Activated naive CD4-positive, alpha-beta T cell (primary cell): ENCODE measurements at places on chromosomes 12 and 14.

DNA sequence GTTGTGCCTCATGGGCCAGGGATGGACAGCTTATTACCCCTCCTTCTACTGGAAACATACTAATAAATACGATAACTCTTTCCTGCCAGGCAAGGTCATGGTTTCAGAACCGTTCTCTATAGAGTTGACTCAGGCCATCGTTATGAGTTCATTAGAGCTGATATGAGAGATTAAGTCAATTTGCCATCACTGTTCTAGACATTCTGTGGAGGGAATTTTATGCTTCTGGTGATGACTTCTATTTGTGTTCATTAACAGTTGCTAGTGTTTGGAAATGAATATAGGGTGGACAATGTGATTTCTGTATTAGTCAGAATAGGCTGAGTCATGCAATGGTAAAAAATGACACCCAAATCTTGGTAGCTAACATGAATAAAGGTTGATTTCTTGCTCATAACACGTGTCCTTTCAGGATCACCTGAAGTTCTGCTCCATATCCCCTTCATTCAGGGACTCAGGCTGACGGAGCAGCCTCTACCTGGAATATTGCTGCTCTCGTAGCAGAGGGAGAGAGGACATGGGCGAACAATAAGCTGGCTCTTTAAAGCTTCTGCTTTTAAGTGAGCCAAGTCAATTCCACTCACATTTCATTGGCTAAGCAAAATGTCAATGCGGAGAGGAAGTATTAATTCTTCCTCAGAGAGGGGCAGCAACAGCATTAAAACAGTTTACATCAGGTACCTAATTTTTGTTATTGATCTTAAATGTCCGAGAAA is 18.5 kb upstream of the TBPL2 start:
- no peak for DNase-seq

GRCh38 chr12:121582583-121583333 is 1.9 kb upstream of the KDM2B start:
- DNase-seq: no peak

GRCh38 chr12:98389593-98389992 is 125.8 kb upstream of the TMPO start:
- no peak for DNase-seq

- DNase-seq: no peak
These were observed 105.9 kb downstream of the FGD4 start for GRCh38 chr12:32505067-32505945.

DNA sequence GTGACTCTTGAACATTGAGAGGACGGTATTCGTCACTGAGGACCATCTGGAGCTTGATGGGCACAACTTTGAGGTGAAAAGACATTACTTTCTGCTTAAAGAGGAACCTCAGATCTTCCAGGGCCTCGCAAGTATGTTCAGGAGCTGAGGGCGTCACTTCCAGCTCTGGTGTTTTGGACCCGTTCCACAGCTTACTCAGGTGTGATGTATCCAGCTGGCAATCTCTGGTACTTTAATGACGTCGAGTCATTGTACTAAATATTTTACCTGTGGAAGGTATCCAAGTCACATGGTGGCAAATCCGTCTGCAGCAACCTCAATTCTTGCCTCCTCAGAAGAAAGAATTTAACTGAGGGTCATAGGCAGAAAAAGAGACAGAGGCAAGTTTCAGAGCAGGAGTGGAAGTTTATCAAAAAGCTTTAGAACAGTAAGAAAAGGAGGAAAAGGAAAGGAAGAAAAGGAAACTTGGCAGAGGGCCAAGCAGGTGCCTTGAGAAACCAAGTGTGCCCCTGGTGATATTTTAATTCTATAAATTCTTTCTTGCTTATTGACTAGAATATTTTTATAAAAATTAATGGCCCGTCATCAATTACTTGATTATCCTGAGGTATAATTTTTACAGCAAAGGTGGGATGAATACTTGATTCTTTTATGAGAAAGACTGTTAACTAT is 250.6 kb downstream of the AEBP2 start:
- no peak for DNase-seq

DNA sequence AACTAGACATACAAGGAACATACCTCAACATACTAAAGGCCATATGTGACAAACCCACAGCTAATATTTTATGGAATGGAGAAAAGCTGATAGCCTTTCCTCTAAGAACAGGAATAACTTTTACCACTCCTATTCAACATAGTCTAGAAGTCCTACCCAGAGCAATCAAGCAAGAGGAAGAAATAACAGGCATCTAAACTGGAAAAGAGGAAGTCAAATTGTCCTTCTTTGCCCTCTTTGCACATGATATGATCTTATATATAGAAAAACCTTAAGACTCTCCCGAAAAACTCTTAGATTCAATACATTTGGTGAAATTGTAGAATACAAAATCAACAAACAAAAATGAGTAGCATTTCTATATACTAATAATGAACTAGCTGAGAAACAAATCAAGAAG is 110.0 kb downstream of the ATP23 start:
- DNase-seq: no peak

GRCh38 chr12:109689426-109689825 is 24.2 kb upstream of the FAM222A start:
- DNase-seq: no peak

DNA sequence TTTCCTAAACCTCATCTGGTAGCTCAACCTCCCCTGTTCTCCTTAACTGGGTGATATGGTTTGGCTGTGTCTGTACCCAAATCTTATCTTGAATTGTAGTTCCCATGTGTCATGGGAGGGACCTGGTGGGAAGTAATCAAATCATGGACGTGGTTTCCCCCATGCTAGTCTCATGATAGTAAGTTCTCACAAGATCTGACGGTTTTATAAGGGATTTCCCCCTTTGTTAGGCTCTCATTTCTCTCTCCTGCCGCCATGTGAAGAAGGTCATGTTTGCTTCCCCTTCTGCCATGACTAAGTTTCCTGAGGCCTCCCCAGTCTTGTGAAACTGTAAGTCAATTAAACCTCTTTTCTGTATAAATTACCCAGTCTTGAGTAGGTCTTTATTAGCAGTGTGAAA is 19.5 kb downstream of the COX16 start:
- no peak for DNase-seq

- no peak for DNase-seq
These were observed 386.3 kb upstream of the TMTC1 start for GRCh38 chr12:30169839-30170591.

DNA sequence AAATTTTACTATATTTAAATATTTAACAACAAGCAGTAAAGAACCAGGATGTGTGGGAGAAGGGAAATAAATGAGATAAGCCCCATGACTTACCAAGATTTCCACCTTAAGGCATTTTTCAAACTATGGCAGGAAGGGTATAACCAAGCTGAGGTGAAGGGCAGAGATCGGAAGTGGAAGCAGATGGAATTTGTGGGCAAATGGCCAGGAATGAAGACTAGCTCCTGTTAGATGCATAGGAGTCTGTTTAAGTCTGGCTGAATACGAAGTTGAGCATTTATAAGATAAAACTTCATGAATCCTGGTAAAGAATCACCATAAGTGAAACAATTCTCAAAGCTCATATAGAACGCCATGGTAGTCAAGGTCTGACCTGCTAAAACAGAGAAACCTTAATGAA is 163.5 kb downstream of the DIO2 start:
- no peak for DNase-seq

- DNase-seq: no peak
These were observed 179.6 kb upstream of the NUDT4 start for GRCh38 chr12:93198086-93198485.

DNA sequence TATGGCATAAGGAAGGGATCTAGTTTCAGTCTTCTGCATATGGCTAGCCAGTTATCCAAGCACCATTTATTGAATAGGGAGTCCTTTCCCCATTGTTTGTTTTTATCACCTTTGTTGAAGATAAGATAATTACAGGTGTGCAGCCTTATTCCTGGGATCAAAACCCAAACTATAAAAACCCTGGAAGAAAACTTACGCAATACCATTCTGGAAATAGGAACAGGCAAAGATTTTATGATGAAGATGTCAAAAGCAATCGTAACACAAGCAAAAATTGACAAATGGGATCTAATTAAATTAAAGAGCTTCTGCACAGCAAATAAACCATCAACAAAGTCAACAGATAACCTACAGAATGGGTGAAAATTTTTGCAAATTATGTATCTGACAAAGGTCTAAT is 128.5 kb upstream of the DCN start:
- no peak for DNase-seq

GRCh38 chr14:99784508-99784907 is 8.7 kb upstream of the EML1 start:
- no peak for DNase-seq

DNA sequence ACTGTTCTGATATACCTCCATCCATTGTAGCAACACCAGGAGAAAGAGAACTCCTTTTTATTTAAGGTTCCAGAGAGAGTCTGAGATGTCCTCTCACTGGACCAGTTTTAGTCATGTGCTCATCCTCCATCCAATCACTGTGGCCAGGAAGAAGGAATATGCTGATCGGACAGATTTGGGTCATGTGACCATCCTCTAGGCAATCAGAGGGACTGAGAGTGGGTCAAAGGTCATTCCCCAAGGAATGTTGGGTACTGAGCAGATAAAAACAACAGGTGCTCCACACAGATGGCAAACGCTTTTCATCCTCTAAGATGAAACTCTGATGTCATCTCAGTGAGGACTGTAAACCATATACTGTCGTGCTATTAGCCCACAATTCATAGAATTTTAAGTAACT is 28.8 kb upstream of the RPH3A start:
- DNase-seq: no peak

- DNase-seq: no peak
These were observed 1209.8 kb downstream of the FLRT2 start for GRCh38 chr14:86739761-86740160.

GRCh38 chr12:123843912-123844748 is 82.0 kb downstream of the DNAH10 start:
- DNase-seq: no peak

GRCh38 chr14:99513183-99513694 is 32.0 kb downstream of the CCNK start:
- no peak for DNase-seq

- no peak for DNase-seq
These were observed 241.5 kb downstream of the GXYLT1 start for GRCh38 chr12:41903014-41903708.

GRCh38 chr12:25436206-25437030 is 116.7 kb downstream of the LMNTD1 start:
- DNase-seq: no peak

GRCh38 chr12:131836714-131837397 is 8.7 kb downstream of the MMP17 start:
- no peak for DNase-seq

DNA sequence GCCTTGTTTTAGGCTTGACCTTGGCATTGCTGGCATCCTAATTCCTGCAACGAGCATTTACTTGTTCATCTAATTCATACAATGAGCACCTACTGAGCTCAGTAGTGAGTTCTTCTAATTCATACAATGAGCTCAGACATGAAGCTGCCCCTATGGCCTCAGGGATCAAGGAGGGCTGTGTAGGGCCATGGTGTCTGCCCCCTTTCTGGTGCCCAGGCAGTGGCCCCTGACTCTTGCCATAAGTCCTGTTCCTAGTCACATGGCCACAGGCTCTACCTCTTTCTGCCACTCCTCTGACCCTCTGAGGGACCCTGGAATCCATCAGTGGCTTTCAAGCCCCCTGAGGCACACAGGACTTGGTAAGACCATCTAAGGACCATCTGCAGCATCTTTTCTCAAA is 148.8 kb downstream of the ZFP36L1 start:
- DNase-seq: no peak

- no peak for DNase-seq
These were observed 10.7 kb upstream of the TBC1D30 start for GRCh38 chr12:64813723-64814122.

DNA sequence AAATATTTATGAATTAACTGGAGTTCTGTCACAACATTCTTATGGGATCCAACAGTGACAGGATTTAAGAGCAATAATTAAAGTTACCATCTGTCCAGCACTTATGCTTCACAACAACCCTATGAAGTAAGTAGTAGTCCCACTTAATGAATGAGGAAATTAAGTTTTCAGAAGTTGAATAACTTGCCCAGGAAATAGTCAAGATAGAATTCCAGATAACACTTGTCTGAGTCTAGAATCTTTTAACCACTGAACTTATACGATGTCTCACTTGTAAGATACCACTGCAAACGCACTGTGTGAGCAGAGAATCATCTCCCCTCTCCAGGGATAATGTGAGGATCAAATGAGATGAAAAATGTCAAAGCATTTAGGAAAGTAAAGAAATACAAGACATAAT is 3.3 kb upstream of the TTC9 start:
- no peak for DNase-seq

DNA sequence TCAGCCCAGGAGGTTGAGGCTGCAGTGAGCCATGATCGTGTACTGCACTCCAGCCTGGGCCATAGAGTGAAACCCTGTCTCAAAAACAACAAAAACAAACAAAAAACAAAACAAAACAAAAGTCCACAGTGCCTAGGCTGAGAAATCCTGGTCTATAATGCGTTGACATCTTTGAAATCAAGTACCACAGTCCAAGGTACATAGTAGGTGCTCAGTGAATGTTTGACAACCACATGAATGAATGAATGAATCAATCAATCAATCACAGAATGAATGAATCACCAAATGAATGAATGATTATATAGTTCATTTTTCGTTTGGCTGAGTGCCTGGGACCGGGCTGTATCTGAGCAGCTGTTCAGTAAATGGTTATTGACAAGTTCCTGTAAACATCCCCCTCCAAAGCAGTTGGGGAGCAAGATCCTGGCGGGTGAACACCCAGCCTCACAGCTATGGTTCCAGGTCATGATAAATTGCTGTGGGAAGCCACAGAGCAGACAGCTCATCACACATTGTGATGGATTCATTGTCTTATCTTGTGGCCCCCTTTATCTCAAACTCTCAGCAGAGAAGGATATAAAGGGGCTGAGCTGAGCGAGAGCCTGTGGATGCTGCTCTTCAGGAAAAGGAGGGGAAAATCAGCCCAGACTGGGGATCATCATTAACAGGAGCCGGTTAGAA is 30.4 kb upstream of the IFT81 start:
- no peak for DNase-seq

- DNase-seq: no peak
These were observed 6.2 kb downstream of the CRADD start for GRCh38 chr12:93683410-93683809.

DNA sequence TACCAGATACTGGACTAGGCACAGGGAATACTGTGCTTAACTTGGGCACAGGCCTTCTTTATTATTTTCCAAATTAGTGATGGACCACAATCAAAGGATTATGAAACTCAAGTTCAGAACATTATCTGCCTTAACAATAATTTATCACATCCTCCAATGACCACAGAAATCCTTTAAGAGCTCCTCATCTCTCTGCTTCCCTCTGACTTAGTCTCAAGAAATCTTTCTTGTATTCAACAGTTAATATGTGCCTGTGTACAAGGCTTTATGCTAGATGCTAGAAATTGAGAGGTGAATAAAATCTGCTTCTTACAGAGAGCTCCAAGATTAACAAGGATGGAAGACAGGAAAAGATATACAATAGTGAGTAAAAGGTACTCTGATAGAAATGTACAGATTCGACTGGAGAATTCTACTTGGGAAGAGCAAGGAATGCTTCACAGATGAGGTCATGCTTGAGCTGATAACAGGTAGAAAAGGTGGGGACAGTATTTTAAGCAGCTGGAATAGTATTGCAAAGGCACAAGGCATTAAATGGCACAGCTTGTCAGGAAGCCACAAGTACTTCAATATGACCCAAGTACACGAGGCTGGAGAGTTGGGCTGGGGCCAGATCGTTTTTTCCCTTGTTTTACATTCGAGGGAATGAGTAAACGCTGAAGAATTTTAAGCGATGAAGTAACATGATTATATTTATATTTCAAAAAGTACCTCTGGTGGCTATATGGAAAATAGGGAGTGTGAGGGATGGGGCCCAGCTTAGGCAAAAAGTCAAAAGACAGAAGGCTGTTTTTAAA is 55.1 kb upstream of the ARID2 start:
- DNase-seq: no peak

- no peak for DNase-seq
These were observed 32.9 kb downstream of the MEG3 start for GRCh38 chr14:100858838-100859220.
